Right hindlimb (tissue), 1 donor: ENCODE measurements at places on chromosomes 1 and 21.

- DNase-seq = no peak
These were observed 182.2 kb downstream of the AJAP1 start for GRCh38 chr1:4836574-4836973.

- DNase-seq = no peak
These were observed 128.6 kb downstream of the ST6GALNAC3 start for GRCh38 chr1:76203127-76203526.

- DNase-seq = no peak
These were observed 12.2 kb upstream of the TCEA3 start for GRCh38 chr1:23436520-23437354.

- no peak for DNase-seq
These were observed 345 bp upstream of the ALDH9A1 start for GRCh38 chr1:165698761-165699052.

DNA sequence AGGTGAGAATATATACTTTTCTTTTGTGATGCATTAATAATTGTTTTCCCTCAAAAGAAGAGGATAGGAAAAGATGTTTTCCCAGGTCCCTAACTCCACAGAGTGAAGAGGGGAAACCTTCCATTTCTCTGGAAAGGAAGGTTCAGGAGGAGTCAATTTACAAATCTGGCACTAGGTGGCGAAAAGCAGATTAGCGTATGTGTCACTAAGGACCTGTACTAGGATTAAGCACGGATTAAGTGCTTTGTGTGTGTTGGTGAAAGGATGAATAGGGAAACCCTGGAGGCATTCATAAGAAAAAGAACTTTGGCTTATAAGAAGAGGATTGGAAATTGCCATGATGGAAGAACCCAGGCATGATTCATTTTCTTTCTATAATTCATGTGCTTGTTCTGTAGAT is 410.1 kb upstream of the PLXNA2 start:
- no peak for DNase-seq

- DNase-seq = no peak
These were observed 98.1 kb upstream of the CXADR start for GRCh38 chr21:17414766-17415165.

DNA sequence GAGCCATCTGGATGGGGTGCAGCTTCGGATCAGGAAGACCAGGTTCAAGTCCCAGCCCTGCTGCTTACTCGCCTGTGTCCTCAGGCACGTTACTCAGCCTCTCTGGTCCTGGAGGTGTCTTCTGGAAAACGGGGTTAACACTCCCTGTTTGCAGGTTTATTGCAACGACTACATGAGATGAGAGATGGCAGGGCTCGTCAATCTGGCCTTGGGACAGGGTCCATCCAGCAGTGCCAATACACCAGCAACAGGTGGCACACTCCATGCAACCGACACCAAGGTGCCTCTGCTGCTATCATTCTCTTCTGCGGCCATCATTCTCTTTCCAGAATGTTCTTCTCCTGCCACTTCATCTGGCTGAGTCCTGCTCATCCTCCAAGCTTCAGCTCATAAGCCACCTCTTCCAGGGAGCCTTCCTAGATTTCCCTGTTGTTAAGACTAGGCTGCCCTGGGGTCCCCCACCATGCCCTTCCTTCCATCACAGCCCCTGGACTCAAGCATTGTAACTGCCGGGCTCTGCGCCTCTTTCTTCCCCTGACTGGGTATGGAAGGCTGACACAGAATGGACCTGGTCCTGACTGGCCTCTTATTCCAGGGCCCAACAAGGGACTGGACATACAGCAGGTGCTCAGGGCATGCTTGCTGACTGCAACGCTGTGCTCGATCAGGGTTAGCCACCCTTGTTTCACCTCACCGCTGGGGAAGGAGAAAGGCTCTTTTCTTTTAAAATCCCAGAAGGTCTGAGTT is 87.4 kb downstream of the DMRTB1 start:
- DNase-seq = no peak

DNA sequence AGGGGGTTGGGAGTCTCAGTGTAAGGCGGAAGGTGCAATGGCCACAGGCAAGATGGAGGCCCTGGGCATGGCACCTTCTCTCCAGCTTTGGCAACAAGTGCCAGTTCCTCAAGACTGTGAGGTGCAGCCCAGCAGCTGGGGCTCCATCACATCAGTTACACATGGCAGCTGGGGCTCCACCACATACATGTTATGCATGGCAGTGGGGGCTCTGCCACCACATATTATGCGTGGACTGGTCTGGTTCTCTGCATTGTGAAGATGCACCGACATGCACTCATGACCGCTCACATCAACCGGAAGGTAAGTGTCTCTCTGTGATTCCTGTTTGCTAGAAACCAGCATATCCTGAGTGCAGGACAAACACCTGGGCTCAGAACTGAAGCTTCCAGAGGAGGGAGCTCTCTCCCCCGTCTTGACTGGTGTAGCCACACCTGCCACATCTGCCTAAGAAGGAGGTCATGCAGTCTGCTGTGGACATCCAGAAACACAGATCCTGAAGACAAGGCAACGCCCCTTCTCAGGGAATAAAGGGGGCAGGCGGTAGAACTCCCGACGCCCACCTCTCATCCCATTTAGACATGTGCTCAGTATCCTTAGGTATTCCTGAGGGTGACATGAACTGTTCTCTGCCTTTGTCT is 104.1 kb upstream of the TMPRSS2 start:
- DNase-seq = no peak

GRCh38 chr1:45923343-45923742 is 119.9 kb downstream of the MAST2 start:
- no peak for DNase-seq

- no peak for DNase-seq
These were observed 20.2 kb downstream of the THEM4 start for GRCh38 chr1:151888972-151889570.

DNA sequence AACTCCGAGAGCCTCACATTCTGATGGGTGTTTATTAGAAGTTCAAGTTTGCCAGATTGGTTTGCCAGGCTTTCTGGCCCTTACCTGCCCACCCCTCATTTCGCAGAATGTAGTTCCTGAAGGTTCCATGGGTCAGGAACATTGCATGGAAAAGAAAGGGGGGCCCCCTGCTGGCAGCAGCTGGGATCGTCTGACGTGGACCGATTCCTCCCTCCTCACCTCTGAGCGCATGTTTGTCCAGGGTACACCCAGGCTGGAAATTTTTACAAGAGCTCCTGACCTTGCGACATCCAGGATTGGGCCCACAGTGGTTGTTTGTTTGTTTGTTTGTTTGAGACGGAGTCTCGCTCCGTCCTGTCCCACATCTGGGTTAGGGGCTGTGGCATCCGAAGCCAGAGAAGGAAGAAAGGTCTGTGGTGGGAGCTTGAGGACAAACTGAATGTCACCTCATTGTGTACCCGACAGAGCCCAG is 126.0 kb upstream of the TMEM51 start:
- DNase-seq = peak; percentile 75
